ENCODE measurements at places on chromosomes 6 and 20.

- no peak for DNase-seq
These were observed 95.9 kb upstream of the IFNGR1 start for GRCh38 chr6:137315081-137315480.

- DNase-seq, result no peak
These were observed 3.8 kb downstream of the SOX12 start for GRCh38 chr20:328975-329695.

DNA sequence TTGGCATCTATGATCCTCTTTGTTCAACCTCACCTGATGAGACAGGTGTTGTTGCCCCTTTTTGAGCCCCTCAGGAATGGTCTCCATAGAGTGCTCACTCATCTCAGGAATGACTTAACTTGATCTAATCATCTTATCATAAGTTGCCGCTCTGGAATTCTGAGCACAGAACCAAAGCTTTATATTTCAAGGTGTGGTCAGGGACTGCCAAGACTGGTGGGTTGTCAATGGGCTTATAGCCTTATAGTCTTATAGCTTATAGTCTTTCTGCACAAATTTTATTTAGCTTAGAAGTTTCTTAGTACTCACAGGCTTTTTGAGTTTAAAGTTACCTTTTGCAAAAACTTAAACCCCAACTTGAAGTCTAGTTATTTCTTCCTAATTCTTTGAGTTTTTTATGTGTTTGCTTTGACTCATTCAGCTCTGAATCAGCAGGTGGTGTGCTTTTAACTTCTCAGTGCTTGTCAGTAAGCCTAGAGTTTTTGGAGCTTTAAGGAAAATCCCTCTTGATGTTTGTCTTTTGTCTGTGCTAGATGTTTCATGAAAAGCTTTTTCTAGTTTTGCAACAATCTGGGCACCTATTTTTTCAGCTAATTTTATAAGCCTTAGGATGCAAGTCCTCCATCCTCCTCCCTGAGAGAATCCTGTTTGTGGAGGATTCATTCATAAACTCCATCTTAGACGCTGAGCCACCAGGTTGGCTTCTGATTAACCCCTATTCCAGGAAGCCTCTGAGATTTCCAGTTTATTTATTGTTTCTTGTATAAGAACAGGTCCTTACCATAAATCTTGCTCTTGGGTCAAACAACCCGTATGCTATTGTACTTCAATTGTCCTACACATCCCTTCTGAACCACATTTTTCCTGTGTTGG is 72.3 kb upstream of the SSTR4 start:
- DNase-seq, result no peak

DNA sequence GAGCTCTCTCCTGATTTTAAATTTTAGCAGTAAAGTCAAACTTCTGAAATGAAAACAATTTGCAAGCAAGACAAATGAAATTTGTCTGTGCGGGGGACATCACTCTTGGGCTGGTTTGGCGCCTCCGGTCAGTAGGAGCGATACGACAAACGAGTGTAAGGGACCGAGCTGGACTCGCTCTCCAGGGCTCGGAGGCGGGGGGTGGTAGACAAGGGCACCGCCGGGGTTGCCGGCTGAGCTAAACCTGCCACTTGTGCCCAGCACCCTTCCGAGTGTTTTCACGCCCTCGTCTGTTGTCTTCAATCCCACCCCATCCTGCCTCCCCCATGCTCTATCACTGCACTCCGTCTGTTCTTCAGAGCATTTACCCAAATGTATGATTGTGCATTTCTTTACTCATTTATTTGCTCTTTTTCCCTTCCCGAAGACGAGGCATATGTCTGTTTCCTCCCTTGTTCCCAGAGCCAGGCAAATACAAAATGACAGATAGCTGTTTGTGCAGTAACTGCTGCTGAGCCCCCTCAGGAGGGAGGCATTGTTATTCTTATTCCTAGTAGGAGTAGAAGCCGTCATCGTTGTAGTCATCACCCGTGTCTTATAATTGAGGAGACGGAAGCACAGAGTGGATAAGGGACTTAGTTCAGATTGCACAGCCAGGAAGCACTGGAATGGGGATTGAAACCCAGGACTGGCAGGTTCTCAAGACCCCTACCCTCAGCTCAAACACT is 62.8 kb upstream of the APCDD1L start:
- DNase-seq, result no peak

- DNase-seq, result peak; percentile 86
These were observed 2.7 kb upstream of the COL12A1 start for GRCh38 chr6:75208298-75209183.

DNA sequence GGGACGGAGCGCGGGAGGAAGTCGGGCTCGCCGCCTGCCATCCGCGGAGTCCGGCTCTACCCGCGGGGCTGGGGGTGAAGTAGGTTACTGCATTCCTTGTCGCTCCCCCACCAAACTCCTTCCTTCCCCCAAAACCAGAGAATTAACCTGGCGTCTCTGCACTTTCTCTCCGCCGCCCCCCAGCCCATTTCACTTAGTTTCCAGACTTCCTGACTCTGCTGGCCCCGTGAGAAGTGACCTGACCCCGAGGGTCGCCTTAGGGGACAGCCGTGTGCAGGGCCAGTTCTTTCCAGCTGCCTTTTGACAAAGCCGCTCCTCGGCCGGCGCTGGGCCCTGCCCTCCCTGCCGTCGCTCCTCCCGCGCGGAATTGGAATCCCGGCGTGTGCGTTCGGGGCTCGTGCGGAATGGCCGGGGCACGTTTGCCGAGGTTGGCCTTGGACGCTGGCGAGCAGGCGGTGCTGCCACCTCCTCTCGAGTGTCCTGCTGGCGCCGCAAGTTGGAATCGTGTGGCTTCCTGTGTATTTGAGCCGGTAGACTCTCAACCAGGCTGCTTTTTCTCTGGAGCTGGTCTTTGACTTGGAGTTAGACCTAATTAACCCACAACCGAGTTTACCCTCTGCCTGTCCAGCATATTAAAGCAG is 650 bp downstream of the DCBLD1 start:
- peak; percentile 62 for DNase-seq

- DNase-seq, result no peak
These were observed 10.5 kb downstream of the SYNGAP1 start for GRCh38 chr6:33430334-33430733.

GRCh38 chr6:140440223-140440835 is 1065.9 kb upstream of the CITED2 start:
- DNase-seq, result no peak
